SJCRH30 (cell line): ENCODE measurements at places on chromosomes 7 and 10.
A peak's percentile ranks its signal among the peaks of the same experiment; 100 is the strongest.

DNA sequence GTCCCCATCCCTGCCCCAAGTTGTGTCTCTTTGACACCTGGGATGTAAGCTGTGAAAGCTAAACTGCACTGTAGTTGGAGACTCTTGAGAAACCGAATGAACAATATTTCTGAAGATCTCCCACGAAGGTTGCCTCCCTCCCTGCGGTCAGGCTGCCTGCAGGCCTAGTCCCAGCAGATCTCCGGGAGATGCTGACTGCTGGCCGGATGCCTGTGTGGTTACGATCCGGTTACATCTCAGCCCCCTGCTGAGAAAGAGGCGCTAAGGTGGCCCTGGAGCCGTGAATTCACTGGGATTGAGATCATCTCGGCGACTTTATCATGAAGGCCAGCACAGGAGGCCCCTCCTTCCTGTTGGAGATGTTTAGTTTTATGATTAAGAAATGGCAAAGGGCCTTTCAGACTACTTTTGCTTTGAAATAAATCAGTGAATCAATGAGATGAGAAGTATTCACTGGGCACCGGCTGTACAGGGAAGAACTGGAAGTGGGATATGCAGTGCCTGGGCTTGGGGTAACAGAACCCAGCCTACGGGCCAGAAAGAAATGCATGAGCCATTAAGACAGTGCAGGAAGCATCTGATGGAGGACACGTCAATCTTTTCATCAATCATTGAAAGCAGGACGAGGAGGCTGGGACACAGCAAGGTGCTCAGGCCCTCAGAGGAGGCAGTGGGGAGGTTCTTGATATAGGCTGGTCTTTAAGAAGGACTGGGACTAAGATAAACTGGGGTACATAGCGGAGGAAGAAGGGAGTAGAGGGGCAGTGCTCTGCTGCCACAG, 177.6 kb downstream of the PRKAG2 start:
- peak; percentile 90 for DNase-seq

GRCh38 chr7:133534816-133535215, 281.9 kb downstream of the EXOC4 start:
- no peak for DNase-seq

GRCh38 chr10:99365311-99365710, 36.2 kb downstream of the CNNM1 start:
- DNase-seq, result no peak

- DNase-seq, result no peak
Measured at GRCh38 chr10:10647331-10647730, 370.3 kb upstream of the CELF2 start.
